ENCODE measurements at places on chromosomes 1 and 21.
A peak's percentile ranks its signal among the peaks of the same experiment; 100 is the strongest.

DNA sequence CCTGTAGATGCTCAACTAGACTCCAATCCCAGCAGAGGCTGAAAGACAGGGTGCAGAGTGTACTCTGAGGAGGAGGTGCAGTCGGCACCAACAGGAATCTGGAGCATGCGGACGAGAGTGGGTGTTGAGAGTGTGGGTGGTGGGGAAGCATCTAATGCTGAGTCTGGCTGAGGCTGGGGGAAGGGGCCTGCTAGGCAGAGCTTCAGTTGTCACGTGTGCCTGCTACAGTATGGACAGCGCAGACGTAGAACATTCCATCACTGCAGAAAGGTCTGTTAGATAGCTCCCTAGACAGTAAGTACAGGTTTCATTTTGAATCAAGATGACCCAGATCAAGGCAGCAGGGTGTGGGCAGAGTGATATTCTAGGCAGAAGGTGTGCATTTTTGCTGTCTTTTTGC lies 23.1 kb downstream of the SNAP47 start:
- no peak for DNase-seq

DNA sequence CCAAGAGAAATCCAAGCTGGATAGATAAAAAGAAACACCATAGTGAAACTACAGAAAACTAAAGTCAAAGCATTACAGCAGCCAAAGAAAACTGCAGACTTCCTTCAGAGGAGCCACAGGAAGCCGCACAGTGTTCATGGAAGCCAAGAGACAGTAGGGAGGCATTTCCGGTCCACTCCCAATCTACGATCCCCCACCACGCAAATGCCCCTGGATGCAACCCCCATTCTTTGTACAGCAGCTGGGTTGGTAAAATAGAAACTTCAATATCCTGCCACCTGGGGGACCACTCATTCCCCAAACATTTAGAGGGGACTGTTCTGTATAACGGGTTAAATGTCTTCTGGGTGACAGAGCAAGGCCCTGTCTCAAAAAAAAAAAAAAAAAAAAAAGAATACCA lies 43.9 kb upstream of the TSPEAR start:
- DNase-seq: peak; percentile 16

GRCh38 chr21:42818328-42818749 lies 61.0 kb downstream of the WDR4 start:
- DNase-seq: peak; percentile 70

DNA sequence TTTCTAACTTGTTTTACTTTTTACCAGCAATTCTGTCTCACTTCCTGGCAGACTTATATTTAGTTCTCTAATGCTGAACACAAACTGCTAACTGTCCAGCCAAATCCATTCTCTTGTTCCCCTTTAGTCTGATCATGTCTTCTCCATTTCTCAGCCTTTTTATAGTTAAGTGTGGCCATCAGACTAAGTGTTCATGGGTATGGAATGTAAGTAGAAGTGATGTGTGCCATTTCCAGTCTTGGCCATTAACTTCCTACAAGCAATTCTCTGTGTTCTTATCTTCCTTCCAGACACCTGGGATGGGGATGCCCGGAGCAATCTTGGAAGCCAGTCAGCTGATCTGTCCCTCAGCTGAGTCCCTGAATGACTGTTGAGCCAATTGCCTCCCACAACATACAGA lies 165.8 kb downstream of the ST6GALNAC3 start:
- DNase-seq: no peak

GRCh38 chr1:16721871-16722641 lies 18.3 kb upstream of the RNU1-4 start:
- no peak for DNase-seq

DNA sequence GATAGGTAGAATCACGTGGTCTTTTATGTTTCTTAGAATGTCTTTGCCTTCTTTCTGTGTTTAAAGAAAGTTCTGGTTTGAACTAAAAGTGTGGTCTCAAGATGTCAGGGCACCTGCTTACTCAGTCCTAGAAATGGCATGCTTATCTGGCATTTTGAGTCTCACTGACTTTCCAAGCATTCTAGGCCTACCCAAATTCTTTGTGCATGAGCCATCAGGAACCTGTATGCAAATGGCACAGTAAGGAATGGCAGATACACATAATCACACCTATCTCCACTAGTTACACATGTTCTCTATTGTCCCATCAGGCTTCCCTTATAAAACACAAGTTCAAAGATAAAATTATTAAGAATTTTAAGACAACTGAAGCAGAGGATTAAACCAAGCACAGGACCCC lies 29.5 kb upstream of the CLCA4 start:
- DNase-seq: no peak

DNA sequence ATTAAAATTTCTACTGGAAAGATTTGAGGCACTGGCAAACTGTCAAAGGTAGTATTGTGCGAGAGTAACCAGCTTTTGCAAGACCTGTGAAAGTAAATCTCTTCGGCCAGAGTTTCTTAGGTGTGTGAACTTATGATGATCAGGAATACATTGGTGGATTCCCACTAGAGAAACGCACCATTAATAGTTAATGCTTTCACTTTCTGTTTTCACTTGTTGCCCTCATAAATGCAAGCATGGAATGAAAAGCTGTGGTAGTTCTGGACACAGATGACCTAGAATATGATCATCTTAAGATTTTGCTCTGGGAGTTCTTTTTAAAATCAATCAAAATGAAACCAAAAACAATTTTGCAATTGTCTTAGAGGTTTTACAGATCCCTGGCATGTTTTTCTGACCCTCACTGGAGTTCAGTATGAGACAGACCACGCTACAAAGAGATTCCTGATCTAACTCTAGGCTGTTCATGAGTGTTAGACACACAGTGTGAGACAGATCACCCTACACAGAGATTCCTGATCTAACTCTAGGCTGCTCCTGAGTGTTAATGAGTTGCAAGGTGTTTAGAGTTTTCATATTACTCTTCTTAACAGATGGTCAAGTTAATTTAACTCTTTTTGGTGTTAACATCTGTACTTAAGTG lies 98.8 kb downstream of the SDCCAG8 start:
- DNase-seq: no peak

GRCh38 chr1:8216005-8216404 lies 101.9 kb upstream of the SLC45A1 start:
- DNase-seq: no peak

- DNase-seq: no peak
Measured at GRCh38 chr1:234593771-234594504, 16.0 kb downstream of the IRF2BP2 start.

GRCh38 chr1:96492236-96492635 lies 229.3 kb upstream of the PTBP2 start:
- no peak for DNase-seq

- DNase-seq: peak; percentile 22
Measured at GRCh38 chr1:207316622-207317391, 4.7 kb upstream of the CD55 start.

DNA sequence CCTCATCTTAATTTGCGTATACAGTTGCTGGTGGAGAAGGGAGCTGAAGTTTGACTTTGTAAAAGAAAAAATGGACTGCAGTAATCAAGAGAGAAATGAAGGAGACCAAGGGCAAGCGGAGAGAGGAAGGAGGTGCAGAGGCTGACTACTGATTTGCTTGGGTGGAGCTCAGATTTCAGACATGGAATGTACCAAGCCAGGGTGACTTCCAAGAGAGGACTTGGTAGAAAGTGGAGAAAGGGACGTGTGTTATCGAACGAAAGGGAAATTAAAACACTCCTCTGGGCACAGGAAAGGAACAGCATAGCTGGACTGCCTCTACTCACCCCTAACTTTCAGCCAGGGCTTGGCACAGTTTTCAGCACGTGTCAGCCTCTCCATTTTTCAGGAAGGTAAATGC lies 15.1 kb upstream of the HEATR1 start:
- no peak for DNase-seq

DNA sequence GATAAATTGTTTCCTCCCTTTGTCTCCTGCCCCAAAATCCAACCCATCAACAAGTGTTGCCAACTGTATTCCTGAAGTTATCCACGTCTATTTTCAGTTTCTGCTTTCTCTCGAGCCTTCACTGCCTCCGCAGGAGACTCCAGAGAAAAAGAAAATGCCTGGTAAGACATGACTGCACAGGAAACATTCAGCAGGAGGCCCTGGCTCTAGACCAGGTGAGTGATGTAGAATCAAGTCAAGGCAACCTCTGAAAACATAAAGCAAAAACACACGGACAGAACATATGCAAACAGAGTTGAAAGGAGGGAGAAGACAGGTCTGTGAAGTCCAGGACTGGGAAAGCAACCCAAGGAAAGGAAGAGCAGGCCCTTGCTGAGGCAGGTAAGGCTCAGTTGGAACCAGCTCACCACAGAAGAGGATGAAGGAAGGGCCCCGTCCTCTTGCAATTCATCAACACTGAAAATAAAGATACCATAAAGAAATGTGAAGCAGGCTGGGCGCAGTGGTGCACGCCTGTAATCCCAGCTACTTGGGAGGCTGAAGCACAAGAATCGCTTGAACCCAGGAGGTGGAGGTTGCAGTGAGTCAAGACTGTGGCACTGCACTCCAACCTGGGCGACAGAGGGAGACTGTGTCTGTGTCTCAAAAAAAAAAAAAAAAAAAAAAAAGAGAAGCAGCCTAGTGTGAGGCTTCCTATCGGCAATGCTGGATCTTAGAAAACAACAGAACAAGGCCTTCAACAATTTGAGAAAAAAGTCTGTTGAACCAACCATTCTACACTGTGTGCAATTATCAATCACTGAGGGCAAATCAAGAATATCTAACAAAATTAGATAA lies 8.8 kb downstream of the NOL9 start:
- DNase-seq: peak; percentile 13

DNA sequence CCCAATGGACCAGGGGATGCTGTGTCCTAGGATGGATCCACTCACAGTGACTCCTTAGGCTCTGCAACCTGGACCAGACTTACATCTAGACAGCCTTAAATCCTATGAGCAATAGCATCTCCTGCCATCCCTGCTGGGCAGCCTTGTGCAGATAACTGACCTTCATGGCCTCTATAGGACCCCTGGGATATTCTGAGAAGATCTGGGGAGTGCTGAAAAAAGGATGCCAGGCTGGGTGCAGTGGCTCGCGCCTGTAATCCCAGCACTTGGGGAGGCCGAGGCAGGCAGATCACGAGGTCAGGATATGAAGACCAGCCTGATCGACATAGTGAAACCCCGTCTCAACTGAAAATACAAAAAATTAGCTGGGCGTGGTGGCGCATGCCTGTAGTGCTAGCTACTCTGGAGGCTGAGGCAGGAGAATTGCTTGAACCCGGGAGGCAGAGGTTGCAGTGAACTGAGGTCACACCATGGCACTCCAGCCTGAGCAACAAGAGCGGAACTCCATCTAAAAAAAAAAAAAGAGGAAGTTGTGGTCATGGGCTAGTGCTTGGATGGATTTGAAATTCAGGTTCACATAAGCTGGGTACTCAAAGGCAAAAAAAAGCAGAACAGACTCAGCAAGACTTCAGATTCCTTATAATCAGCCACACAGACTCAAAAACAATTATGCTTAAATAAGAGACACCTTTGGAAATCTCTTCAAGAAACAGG lies 10.9 kb upstream of the SH2D1B start:
- DNase-seq: no peak

- DNase-seq: no peak
Measured at GRCh38 chr1:52159033-52159789, 17.3 kb downstream of the ZFYVE9 start.

DNA sequence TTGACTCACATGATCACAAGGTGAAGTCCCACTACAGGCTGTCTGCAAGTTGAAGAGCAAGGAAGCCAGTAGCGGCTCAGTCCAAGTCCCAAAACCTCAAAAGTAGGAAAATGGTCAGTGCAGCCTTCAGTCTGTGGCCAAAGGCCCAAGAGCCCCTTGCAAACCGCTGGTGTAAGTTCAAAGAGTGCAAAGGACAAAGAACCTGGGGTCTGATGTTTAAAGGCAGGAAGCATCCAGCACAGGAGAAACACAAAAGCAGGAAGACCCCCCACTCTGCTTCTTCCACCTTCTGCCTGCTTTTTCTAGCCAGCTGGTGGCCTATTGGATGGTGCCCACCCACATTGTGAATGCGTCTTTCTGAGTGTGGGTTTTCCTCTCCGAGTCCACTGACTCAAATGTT lies 2222.6 kb downstream of the MRPL39 start:
- DNase-seq: no peak

DNA sequence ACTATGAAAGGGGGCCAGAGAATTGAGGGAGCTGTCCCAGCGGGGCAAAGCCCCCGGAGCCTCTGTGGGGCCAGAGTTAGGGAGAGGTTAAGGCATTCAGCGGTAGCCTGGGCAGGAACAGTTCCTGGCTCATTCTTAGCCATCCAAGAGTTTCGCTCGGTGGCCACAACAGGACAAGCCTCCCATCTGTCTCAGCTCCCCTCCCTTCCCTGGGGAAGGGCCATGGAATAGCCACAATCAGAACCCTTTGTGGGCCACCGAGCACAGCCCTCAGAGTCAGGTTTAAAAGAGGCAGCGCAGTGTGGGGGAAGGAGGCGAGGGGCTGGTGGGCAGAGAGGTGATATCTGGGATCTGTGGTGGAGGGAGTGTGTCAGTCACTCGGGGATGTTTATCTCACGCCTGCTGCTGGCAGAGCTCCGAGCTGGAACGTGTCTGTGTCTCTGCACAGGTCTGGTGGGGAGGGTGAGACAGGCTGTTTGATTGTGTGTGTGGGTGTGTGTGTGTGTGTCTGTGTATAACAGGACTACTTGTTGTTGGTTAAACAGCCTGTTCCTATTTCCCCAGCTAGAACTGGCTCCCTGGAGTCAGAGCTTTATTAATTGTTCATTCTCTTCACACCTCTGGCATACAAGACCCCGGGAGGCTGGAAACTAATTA lies 49.6 kb upstream of the GOLT1A start:
- DNase-seq: no peak

GRCh38 chr1:143691400-143691891 lies 280.3 kb downstream of the FAM72C start:
- DNase-seq: no peak

- no peak for DNase-seq
Measured at GRCh38 chr1:20981915-20982314, 194.8 kb downstream of the EIF4G3 start.

- DNase-seq: no peak
Measured at GRCh38 chr1:5718831-5719632, 273.2 kb downstream of the NPHP4 start.

DNA sequence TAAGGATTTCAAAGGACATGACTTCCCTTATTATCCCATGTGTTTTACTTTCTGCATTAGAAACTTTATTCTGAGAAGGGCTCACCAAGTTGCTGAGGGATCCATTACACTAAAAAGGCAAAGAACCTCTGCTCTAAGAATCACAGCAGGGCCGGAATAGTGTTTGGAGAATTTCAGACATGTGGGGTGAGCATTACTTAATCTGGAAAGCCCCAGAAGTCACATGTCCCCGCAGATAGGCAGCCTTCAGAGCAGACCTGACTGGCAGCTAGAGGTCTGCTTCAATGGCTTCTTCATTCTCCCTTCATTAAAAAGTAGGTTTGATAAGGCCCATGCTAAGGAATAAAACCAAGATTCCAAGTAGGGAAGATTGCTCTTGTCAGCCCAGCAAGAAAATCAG lies 52.6 kb upstream of the RBM15 start:
- DNase-seq: no peak

GRCh38 chr1:179297105-179297378 lies 3.4 kb downstream of the SOAT1 start:
- DNase-seq: no peak

- no peak for DNase-seq
Measured at GRCh38 chr1:69491416-69491815, 76.3 kb upstream of the LRRC7 start.

- no peak for DNase-seq
Measured at GRCh38 chr1:192311281-192311680, 5.5 kb upstream of the RGS21 start.

- DNase-seq: no peak
Measured at GRCh38 chr1:27053977-27054753, 41.5 kb upstream of the TENT5B start.

GRCh38 chr1:243470502-243470901 lies 214.7 kb downstream of the SDCCAG8 start:
- no peak for DNase-seq

GRCh38 chr1:60034999-60035398 lies 38.6 kb downstream of the C1orf87 start:
- DNase-seq: no peak
